T-helper 1 cell treated with Interleukin-12 subunit alpha and Interleukin-12 subunit beta and Interleukin-4 antibody, amounts not matched to agents 30 ng/mL and 1 ng/mL, for 36 hours (primary cell): ENCODE measurements at places on chromosomes 3 and 15. TPM values are rescaled to one million over a fixed set of nuclear protein-coding genes. Genes with fewer than 3 reads are reported as not detected.

The SPRED1 gene
- total RNA-seq: 0.12 and 0.20 TPM in 2 replicates

The TMC3 gene
- not detected in 2 replicates for total RNA-seq

The ALDH1A2 gene
- total RNA-seq: 0.22 TPM in 1 of 2 replicates, not detected in the other

The CPNE4 gene
- 0.10 and 0.27 TPM in 2 replicates for total RNA-seq

The EFCC1 gene
- total RNA-seq: not detected in 2 replicates

The CCDC54 gene
- not detected in 2 replicates for total RNA-seq

The VPS33B gene
- 22.7 and 23.3 TPM in 2 replicates for total RNA-seq

The CPEB1 gene
- total RNA-seq: not detected in 2 replicates
